ENCODE measurements at places on chromosomes 11 and 22.

GRCh38 chr11:123303924-123304323, 108.9 kb upstream of the CLMP start:
- DNase-seq = no peak

GRCh38 chr22:38623351-38623750, 32.8 kb downstream of the FAM227A start:
- no peak for DNase-seq

DNA sequence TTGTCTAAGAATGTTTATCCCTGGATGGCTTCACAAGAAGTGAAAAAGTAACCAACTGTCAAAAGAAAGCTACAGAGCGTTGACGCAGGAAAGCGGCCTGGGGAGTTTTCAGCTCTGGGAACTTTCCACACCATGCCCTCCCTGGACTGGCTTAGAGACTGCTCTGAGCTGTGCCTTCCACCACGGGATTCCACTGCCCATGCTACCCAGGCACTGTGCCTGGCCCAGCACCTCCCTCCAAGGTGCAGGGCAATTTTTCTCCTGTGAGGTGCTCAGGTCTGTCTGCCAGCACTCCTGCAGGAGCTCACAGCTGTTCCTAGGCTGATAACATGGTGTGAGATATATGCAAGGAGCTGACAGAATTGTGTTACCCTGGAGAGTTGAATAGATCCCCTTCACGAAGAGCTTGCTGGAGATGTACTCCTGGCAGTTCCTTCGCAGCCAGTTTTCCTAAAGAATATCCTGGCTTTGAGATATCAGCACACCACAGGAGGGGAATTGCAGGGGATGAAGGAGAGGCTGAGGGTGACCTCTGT, 258.3 kb upstream of the B3GAT1 start:
- DNase-seq = no peak

GRCh38 chr11:121292495-121293287, at the start of gene SC5D:
Gene SC5D, plus strand, starts transcription at chr11:121292771. Its CDS starts 10,605 bp downstream, at chr11:121303376.
- peak; percentile 97 for DNase-seq

DNA sequence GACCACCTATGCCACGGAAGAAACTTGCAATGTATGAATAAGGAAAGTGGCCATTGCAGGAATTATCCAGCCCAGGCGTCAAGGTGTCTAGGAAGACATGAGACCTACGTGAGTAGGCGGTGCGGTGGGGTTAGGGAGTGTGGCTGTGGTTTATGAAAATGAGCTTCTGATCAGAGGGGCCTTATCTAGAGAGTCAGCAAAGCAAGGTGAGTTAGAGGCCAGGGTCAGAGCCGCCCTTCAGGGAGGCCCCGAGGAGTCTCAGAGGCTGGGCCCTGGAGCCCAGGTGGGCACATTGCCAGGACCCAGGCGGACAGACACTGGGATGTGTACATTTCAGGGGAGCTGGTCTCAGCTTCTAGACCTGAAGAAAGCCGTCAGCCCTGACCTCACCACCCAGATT, 13.8 kb upstream of the LINC01488 start:
- DNase-seq = no peak

- DNase-seq = no peak
These were observed 16.1 kb downstream of the MGAT3 start for GRCh38 chr22:39472570-39473556.

- DNase-seq = no peak
These were observed 28.2 kb downstream of the PPIL2 start for GRCh38 chr22:21693999-21694341.

DNA sequence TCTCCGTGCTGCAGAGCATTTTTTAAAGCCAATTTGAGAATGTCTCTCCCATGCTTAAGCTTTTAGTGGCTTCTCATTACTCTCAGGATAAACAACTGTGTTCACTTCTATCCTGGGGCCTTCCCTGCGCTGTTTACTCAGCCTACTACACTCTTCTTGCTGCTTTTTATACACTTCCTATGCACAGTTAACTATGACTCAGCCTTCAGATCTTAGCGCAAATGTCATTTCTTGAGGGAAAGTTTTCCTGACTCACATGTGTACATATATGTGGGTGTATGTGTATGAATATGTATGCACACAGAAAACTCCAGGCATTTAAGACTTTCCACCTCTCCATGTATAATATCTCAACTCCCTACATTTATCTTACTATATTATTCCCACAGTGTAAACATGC, 9.8 kb downstream of the THAP12 start:
- DNase-seq = no peak

DNA sequence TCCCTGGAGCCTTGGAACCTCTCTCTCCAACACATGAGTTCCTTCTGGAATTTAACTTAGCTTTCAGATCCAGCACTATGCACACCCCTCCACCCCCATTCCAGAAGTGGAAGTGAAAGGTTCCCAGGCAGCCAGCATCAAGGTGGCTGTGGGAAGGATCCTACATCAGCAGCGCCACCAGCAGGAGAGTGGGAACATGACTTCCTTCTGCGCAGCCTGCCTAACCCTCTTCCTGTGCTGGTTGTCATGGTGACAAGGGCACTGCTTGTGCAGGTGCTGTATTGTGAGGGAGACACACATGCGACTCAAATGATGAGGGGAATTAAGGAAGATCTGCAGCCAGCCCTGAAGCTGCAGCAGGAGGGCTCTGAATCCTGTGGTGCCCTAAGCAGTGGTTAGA, 904.5 kb upstream of the API5 start:
- DNase-seq = peak; percentile 53

DNA sequence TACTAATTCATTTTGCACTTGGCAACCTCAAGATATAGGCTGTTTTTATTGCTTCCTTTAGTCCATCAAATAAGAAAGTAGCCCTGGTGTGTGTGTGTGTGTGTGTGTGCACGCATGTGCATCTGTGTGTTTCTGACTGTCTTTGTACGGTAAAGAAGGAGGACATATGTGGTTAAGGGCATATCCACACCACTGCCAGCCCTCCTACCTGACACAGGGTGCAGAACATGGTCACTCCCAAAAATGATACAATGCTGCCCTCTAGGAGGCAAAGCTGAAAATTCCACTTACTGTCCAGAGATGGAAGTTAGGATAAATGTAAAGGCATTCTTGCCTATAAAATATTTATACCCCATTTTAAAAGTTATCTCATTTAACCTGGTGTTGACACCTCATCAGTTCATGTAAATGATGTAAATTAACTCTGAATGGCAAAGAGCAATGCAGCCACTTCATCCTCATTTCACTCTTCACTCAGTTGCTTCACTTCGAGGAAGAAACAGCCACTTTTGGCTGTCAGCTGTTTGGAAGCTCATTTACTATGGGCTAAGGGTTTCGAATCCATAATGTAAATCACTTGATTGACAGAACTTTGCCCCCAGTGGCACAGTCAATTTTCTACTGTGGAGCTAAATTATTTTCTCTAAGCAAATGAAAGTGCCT, 83.1 kb upstream of the MTNR1B start:
- no peak for DNase-seq

GRCh38 chr11:119618208-119618909, 110.6 kb downstream of the NECTIN1 start:
- peak; percentile 74 for DNase-seq

DNA sequence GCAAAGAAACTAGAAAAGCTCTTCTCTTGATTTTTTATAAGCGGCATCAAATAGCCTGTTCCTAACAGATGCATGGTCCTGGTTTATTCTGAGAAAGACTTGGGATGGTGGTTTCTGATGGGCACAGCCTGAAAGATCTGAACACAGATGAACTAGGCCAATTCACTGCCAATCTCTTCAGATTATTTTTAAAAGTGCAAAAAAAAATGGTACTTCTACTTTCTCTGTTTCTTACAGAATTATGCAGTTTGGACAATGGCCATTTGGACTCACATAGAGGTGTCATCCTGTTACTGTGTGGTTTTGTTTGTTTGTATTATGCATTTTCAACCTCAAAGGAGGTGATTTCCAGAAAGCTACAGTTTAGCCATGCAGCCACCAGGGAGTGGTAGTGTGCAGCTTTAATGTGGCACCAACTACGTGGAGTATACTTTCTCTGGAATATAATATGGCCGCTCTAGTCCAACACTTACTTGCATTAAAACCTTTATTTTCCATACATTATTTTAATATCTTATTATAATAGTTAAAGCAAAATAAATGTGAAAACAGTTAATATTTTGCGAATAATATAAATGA, 469.8 kb upstream of the KIRREL3 start:
- no peak for DNase-seq

- DNase-seq = no peak
These were observed 23.5 kb upstream of the P2RY2 start for GRCh38 chr11:73194593-73194992.

DNA sequence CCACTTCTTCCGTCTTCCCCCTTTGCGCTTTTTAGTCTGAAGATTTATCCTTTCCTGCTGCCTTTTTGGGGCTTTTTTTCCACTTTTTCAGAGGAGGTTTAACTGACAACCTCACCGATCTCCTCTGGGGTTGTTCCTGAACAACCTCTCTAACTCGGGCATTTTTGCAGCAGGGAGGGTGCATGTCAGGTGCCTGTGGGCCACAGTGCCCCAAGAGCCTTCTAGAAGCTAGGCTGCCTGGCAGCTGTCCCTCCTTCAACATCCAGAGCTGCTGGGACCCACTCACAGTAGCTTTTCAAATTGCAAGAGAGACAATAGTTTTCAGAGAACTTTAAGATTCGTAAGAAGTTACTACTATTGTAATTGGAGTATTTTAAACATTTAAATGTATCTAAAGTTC, 1112.4 kb upstream of the CNTN5 start:
- DNase-seq = no peak

GRCh38 chr11:22458161-22458560, 120.0 kb downstream of the SLC17A6 start:
- no peak for DNase-seq

Measured in dorsolateral prefrontal cortex (tissue), 122 donors.